ENCODE measurements at places on chromosomes 4 and X. TPM values are rescaled to one million over a fixed set of nuclear protein-coding genes. Genes with fewer than 3 reads are reported as not detected.

- DNase-seq, result peak; percentile 50
Measured at GRCh38 chrX:52923781-52924241, 26.7 kb downstream of the FAM156B start.

DNA sequence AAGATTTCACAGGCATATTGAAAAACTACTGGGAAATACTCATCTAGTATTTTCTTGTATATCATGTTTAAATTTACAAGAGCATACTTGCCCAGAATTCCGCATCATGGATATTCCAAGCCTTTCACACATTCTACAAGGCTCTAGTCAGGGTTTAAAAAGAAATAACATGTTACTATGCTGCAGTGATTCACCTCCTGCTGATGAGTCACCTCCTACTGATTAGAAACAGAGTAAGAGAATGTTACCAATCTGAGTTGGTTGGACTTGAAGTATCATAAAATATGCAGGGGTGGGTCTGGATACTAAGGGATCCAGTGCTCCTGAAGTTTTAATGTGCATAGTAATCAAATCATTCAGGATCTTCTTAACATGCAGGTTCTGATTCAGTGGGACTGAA, 192.0 kb upstream of the ANK2 start:
- DNase-seq, result peak; percentile 91

GRCh38 chrX:2486476-2487133, 14.2 kb downstream of the DHRSX start:
- DNase-seq, result no peak

- no peak for DNase-seq
Measured at GRCh38 chr4:183164963-183165362, 65.9 kb downstream of the WWC2 start.

The OTOP1 gene
- total RNA-seq, result not detected

All from LHCN-M2 (cell line).